ENCODE measurements at places on chromosomes 4 and X.

- DNase-seq = no peak
Observed at GRCh38 chr4:67635331-67635730, 65.6 kb downstream of the UBA6 start.

DNA sequence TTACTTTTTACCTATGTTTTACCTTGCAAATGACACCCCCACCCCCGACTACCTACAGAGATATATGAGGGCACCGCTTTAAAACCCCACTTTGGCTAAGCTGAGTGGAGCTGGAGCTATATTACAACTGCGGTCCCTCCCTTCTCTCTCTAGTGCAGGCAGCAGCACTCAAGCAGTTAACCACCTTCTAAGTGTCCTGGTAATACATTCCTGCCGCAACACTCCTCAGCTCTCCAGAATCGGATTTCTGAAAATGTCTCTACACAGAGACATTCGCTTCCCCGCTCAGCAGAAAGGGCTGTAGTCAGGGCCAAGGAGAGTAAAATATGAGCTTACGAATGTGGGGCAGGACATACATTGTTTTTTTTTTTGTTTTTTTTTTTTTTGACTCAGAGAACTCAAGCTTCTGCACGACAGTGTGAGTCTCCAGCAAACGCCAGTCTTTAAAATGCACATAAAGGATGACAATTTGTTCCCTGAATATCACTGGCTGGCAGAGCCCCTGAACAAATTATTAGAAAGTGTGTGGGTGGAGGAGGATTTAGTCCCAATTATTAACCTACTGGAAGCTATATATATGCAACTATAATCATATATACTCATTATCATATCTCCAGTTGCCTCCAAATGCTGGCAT is 287.0 kb upstream of the TET2 start:
- DNase-seq = no peak

DNA sequence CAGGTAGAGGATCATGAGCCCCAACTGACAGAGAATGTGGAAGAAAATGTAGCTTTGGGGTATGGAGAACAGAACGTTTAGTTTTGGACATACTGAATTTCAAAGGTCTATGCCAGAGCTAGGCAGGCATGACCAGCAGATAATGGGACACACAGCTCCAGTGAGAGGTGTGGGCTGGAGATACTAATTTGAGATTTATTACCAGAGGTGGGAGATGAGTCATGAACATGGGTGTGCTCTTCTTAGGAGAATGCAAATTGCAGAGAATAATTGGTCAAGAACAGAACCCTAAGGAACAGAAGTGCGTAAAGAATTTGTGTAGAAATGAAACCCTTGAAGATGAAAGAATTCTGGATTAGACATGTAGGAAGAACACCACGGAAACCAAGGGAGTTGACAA is 125.2 kb downstream of the PACRGL start:
- no peak for DNase-seq

GRCh38 chr4:149101649-149102048 is 659.4 kb upstream of the NR3C2 start:
- DNase-seq = no peak

GRCh38 chrX:13090339-13091110 is 46.1 kb upstream of the FAM9C start:
- DNase-seq = no peak

- peak; percentile 66 for DNase-seq
Observed at GRCh38 chrX:71910986-71911730, 513 bp downstream of the NHSL2 start.

GRCh38 chr4:164381859-164382258 is 372.1 kb upstream of the SMIM31 start:
- DNase-seq = no peak

DNA sequence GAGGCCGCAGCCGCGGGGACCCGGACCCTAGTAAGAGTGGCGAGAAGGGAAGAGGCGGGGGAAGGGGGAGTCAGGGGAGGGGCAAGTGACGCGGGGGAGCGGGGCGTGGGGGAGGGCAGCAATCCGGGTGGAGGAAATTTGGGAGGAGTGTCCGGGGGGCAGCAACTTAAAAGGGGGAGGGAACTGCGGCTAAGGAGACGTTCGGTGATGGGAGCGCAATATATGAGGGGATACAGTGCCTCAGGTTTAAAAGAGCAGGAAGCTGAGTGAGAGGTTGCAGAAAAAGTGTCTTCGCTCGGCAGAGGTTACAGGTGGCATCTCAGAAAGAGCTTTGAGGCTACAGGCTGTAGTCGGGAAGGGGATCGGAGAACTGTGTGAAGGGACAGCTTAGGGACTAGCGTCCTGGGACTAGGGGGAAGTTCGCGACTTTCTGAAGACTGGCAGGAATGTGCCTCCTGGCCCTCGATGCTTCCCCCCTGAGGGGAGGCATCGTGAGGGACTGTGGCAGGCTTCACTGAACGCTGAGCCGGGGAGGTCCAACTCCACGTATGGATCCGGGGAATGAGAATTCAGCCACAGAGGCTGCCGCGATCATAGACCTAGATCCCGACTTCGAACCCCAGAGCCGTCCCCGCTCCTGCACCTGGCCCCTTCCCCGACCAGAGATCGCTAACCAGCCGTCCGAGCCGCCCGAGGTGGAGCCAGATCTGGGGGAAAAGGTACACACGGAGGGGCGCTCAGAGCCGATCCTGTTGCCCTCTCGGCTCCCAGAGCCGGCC is 519 bp downstream of the FOXO4 start:
- peak; percentile 72 for DNase-seq

- peak; percentile 67 for DNase-seq
Observed at GRCh38 chr4:140884431-140885058, 128.4 kb upstream of the TBC1D9 start.

DNA sequence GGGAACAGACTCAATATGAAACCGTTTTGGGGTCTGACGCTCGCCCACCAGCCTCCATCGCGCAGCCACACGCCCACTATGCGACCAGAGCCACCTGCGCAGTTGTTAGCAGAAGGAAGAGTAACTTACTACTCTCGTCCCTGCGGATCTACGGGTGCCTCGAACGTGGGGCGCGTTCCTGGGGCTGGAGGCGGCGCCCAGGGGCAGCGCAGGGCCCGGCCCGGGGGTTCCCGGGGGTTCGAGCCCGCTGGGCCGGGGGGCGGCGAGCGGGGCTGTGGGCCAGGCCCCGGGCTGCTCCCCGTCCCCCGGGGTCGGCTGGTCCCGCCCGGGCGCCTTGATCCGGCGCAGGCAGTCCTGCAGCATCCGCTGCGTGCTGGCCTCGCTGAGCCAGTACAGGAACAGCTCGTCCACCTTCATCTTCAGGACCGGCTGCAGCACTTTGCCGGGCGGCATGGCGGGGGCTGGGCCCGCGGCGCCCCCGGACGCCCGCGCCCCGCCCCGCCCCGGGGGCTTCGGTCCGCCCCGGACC is 404 bp downstream of the PPP2R3B start:
- no peak for DNase-seq

DNA sequence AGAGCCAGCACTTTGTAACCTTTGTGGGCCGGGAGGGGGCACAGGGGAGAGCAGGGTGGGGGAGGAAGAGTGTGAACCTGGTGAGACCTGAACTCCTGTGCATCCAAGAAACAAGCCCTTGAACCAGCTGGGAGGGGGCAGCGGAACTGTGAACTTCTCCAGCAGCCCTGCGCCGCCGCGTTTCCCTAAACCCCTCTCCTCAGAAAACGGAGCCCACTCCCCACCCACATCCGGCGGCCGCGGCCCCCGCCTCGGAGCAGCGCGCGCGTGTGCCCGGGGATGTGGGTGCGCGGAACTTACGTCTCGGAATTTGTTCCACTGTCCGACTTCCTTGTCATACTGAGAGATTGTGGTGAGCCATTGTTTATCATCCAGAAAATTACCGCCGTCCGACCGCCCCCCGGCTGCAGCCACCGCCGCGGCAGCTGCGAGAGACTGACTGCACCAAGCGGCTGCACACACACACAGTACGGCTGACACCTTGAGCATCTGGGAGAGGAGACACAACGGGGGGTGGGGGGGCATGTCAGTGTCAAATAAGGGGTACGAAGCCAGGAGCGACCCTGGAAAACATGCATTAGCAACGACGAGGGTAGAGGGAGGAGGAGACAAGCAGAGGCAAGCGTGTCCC is 494 bp downstream of the SPOCK3 start:
- peak; percentile 42 for DNase-seq

DNA sequence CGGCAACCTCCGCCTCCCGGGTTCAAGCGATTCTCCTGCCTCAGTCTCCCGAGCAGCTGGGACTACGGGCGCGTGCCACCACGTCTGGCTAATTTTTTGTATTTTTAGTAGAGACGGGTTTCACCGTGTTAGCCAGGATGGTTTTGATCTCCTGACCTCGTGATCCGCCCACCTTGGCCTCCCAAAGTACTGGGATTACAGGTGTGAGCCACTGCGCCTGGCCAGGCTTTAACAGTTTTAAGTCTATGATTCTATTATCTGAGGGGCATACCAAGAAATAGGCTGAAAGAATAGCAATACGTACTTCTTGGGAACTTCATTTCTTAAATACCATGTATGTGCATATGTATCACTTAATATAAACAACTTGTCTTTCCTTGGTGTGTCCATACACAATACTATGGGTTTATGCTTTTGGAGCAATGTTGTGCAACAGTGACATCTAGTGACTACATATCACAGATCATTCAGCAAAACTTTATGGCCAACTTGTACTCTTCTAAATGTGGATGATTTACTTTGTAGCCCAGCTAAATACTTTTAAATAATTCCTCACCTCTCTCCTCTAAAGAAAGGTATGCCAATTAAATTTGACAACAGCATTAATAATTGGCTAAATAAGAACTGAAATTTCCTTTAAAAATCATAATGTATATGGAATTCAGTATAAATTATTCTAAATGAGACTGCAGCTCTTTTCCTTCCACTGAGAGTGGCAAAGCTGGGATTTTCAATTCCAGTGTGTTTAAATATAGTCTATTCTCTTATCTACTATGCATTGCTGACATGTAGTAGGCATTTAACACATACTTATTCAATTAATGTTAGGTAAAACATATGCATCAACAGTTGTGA is 10.4 kb downstream of the SLC9B1 start:
- peak; percentile 49 for DNase-seq

GRCh38 chr4:144423930-144424329 is 222.0 kb upstream of the HHIP start:
- no peak for DNase-seq

- DNase-seq = no peak
Observed at GRCh38 chr4:18524667-18525066, 503.1 kb upstream of the LCORL start.

DNA sequence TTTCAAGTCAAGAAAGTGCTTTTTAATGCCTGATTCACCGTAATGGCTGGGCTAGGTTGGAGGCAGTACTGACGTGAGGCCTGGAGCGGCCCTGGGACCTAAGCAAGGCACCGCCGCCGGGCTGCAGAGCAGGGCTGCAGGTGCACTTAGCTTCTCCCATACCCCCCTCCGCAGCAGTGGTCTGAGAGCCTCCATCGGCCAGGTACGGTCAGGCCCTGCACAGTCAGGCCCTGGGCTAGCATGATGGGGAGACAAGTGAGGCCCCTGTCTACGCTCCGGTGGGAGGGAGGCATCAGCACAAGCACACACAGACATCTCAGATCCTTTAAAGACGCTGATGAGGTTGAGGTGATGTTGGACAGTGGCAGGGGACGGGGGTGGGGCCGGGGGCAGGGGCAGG is 4.7 kb downstream of the MAEA start:
- no peak for DNase-seq

DNA sequence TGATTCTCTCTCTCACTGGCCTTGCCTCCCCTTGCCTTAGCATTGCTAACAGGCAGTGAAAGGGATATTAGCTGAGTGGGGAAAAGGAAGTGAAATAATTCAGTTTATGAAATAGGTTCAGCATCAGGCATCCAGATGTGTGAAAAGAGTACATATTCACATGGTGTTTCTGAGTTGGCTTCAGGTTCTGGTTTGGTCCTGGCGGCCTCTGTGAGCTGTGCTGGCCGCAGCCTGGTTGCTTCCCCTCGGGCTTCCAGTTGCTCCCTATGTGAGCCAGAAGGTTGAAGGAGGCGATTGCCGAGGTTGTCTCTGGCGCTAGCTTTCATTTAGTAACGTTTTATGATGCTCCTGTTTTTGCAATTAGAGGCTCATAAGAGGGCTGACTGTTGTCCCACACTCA is 99.1 kb upstream of the TLR2 start:
- DNase-seq = no peak

- no peak for DNase-seq
Observed at GRCh38 chr4:555566-556275, 20.4 kb downstream of the TMEM271 start.

GRCh38 chrX:115560211-115560977 is 580 bp upstream of the PLS3 start:
- DNase-seq = peak; percentile 15

DNA sequence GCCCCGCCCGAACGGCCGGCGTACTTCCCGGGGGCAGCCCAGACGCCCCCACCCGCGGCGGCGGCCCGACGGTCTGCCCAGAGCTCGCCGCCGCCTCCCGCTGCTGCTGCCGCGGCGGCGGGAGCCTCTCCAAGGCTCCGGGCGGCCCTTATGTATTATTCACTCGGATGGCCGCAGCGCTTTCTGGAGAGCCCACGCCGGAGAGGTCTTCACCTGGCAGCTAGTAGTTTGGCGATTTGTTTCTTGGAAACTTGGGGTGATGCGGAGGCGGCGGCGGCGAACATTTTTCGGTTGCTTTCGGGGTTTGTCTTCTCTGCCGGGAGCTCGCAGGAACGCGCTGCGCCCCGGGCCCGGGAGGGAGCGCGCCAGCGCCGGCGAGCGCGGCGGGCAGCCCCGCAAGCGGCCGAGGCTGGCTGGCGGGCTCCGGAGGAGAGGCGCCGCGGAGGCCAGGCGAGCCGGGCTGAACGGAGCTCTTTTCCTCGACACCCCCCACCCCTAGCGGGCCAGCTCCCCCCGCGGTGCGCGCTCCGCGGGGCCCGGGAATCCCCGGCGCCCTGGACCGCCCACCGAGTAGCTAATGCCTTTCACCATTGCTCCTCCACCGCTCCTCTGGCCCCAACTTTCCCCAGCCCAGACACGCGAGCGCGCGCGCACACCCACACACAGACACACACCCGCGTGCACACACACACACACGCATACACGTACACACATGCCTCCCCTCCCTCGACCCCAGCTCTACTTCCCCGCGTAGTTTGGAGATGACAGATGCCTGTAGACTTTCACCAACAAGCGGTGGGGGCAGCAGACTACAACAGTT is 113.5 kb downstream of the DHX15 start:
- peak; percentile 19 for DNase-seq
